ENCODE measurements at places on chromosomes 16 and 17.

DNA sequence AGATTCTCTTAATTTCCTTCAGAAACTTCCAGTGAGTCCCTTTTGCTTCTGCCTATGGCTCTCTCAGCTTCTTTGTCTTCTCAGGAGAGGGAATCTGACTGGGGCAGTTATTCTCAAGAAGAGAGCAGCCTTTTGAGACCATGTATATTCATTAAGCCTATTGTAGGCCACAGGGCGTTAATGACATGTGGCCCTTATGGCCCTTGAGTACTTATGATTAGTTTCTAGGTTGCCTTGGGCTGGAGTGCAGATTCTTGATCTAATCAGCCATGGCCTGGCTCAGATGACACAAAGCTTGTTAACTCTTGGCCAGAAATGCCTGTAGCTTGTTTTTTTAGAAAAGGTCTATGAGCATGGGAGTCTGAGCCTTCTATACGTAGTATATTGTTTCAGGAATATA, 17.4 kb downstream of the MFSD11 start:
- DNase-seq: no peak

GRCh38 chr17:35784895-35785294, 10.5 kb downstream of the MMP28 start:
- no peak for DNase-seq

GRCh38 chr17:36773039-36773438, 164.2 kb upstream of the LHX1 start:
- no peak for DNase-seq

- no peak for DNase-seq
These were observed 16.5 kb downstream of the SCNN1B start for GRCh38 chr16:23318639-23319038.

GRCh38 chr16:63581570-63581969, 1540.3 kb downstream of the CDH11 start:
- DNase-seq: no peak

GRCh38 chr17:68697850-68698361, 96.7 kb upstream of the FAM20A start:
- DNase-seq: no peak

- no peak for DNase-seq
These were observed 26.2 kb upstream of the ADORA2B start for GRCh38 chr17:15918661-15919259.

DNA sequence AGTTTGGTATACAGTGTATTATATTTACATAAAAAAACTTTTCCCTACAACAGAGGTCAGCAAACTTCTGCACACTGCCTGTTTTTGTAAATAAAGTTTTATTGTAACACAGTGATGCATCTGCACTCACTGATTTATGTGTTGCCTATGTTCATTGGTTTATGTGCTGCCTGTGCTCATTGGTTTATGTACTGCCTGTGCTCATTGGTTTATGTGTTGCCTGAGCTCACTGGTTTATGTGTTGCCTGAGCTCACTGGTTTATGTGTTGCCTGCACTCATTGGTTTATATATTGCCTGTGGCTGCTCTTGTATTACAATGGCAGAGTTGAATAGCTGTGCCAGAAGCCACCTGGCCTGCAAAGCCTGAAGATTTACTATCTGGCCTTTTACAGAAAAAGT, 81.6 kb downstream of the MYH11 start:
- no peak for DNase-seq

- DNase-seq: no peak
These were observed 2.6 kb downstream of the GIT1 start for GRCh38 chr17:29586676-29587469.

DNA sequence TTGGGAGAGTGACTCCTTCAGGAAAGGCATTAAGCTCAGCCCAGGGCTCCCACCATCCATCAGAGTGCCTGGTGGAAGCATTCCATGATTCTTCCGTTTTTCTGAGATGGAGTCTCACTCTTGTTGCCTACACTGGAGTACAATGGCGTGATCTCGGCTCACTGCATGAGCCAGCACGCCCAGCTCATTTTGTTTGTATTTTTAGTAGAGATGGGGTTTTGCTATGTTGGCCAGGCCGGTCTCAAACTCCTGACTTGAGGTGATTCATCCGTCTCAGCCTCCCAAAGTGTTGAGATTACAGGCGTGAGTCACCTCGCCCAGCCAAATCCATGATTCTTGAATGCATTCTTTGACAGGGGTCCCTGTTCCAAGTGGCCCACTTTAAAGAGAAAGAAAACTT, 23.1 kb downstream of the MIS12 start:
- DNase-seq: no peak

GRCh38 chr16:31695667-31696066, 168.0 kb downstream of the AHSP start:
- no peak for DNase-seq

DNA sequence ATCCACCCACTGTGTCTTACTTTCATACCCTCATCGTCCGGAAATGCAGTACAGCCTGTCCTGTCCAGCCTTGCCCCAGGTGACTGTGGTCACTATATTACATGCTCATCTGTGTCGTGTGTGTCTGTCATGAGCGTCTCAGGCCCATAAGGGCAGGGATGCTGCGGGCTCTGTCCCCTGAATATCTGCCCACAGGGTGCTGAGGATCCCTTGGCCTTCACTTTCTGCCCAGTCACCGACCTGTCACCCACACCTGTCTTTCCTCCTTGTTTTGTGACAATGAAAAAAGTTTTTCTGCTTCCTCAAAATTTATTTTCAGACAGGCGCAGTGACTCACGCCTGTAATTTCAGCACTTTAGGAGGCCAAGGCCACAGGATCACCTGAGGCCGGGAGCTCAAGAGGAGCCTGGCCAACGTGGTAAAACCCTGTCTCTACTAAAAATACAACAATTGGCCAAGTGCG, 1.4 kb upstream of the CTRB1 start:
- no peak for DNase-seq

DNA sequence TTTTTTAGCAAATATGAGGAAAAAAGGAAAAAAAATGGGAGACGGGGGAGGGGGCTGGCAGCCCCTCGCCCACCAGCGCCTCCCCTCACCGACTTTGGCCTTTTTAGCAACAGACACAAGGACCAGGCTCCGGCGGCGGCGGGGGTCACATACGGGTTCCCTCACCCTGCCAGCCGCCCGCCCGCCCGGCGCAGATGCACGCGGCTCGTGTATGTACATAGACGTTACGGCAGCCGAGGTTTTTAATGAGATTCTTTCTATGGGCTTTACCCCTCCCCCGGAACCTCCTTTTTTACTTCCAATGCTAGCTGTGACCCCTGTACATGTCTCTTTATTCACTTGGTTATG, 1.2 kb upstream of the TMEM88 start:
- no peak for DNase-seq

DNA sequence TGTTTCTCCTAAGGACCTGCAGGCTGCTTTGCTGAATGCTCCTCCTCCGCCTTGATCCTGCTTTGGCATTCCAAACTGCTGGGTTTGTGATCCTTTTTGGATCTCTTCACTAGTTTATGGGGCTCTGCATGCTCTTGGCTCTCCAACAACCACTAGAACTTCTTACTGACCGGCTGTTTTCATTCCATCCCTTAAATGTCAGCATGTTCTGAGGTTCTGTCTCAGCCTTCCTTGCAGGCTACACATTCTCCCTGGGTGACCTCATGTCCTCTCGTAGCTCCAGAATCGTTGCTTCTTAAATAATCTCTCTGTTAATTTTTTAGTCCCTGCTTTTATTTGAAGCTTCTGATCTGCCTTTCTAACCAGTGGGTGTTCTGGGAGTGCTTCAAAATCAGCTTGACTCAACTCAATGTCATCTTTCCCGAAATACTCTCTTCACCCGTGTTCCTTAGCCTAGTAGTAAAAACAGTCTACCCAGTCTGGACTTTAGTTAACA, 119.0 kb upstream of the HS3ST2 start:
- no peak for DNase-seq

GRCh38 chr17:27631897-27632725, 1.1 kb downstream of the LGALS9 start:
- DNase-seq: no peak

- no peak for DNase-seq
These were observed 360.8 kb downstream of the C16orf95 start for GRCh38 chr16:86956437-86956836.

DNA sequence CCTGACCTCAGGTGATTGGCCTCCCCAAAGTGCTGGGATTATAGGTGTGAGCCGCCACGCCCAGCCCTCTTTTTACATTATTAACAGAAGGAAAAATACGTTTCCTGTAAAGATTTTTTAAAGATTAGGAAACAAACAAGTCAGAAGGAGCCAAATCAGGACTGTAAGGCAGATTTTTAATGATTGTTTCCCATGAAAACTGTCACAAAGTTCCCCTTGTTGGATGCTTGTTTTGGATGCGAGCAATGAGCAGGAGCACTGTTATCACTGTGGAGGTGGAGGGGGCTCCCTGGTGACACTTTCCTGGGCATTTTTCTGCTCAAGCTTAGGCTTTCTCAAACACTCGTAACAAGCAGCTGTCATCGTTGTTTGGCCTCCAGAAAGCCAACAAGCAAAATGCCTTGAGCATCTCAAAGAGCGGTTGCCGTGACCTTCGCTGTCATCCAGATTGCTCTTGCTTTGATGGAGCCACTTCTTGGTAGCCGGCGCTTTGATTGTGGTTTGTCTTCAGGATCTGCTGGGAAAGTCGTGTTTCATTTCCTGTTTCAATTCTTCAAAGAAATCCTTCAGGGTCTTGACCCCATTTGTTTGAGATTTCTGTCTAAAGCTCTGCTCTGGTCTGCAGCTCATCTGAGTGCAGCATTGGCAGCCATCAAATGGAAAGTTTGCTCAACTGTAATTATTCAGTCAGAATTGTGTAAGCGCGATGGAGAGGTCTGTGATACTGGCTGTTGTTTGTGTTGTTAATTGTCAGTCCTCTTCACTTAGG, 128.7 kb downstream of the RPTOR start:
- no peak for DNase-seq

GRCh38 chr16:57262841-57263540, 17.9 kb downstream of the ARL2BP start:
- no peak for DNase-seq

DNA sequence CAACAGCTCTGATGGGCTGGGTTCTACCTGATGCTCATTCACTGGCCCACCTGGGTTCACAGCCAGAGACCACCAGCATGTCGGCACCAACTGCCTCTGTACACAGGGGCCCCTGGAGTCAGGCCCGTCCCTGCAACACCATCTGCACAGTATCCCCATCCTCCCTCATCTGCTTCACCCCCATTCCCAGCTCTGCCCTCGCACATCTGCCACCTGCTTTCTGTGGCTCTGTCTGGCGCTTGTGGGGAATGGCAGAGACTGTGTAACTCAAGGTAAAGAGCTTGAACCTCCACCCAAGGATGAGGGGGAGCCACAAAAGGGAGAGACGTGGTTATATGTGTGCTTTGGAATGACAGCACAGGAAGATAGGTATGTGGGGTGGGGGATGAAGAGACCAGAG, 27.2 kb downstream of the SMPD3 start:
- DNase-seq: no peak

DNA sequence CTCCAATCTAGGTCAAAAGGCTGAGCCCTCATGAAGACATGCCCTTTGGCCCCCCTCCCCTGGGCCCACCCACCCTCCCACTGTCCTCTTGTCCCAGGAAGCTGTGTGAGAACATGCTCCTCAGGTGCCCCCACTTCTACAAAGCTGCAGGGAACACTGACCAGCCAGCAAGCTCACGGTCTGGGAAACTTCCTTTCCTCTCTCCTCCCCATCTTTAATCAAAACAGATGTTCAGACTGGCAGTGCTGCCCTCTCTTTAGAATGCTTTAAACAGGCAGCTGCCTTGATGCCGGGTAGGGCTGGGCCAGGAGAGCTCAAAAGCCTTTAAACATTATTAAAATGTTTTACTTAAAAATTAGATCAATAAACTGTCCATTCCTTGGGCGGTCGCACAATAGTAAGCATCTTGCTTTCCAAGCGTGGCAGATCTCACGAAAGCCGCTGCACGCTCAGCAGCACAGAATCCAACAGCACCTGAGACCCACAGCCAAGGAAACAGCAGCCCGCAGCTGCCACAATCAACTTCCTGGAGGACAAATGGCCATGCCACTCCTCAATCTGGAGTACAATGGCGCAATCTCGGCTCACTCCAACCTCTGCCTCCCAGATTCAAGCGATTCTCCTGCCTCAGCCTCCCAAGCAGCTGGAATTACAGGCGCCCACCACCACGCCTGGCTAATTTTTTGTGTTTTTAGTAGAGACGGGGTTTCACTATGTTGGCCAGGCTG, 399.2 kb downstream of the SLC39A11 start:
- no peak for DNase-seq

Measured in Panc1 (cell line).